Stimulated activated CD4-positive, alpha-beta T cell treated with anti-CD3 and anti-CD28 coated beads, Interleukin-12 subunit alpha, Interleukin-12 subunit beta, amount 100 ng/mL, for 24 hours (primary cell): ENCODE measurements at places on chromosomes 1 and 21.

DNA sequence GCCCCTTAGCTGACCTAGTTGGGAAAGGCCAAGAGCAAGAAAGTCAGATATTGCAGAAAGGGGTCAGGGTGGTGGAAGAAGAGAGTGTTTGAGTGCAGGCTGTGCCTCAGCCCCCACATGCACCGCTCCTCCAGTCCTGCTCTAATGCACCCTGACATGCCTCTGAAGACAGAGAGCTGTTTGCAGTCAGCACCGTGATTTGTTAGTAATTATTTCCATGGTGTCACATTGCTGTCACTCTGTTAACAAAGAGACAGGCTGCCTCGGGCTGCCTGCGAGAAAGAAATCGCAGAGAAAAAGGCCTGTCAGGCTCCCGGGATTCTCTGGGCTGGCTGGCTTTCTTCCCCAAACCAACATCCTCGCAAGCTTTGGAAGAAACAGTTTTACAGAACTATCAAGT, 58.3 kb downstream of the ERI3 start:
- no peak for DNase-seq

DNA sequence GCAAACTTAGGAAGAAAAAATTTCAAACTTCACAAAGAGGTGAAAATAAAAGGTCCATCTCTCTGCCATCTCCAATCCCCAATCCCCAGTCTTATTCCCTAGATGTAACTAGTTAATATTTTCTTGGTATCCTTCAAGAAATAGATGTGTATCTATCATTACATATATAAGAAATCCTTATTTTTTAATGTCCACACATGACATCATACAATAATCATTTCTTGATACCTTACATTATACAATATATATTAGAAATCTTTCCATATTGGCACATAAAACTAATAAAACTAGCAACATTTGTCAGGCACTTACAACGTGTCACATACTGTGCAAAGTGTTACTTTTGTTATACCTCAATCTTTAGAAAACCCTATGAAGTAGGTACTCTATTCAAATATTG, 16.2 kb downstream of the DOCK7 start:
- no peak for DNase-seq

GRCh38 chr21:32867597-32867996, 96.0 kb upstream of the PAXBP1 start:
- DNase-seq: no peak

- DNase-seq: no peak
These were observed 23.2 kb downstream of the MORN1 start for GRCh38 chr1:2368053-2368744.

DNA sequence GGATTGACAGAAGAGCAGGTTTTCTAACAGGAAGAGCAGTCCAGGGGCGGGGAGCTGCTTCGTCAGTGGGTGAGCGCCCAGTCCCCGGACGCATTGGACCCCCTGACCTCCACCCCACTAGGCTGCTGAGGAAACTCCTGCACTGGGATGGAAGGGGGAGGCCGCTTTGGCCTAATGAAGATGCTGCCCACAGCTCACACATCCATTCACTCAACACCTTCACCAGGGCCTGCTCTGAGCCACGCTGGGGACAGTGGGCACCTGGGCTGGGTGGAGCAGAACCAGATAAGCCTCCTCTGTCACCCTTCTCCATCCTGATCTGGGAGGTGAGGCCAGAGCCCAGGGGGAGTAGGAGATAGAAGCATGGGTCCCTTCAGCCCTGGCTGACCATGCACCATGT, 13.3 kb downstream of the LRP8 start:
- no peak for DNase-seq

GRCh38 chr1:11107599-11107998, 7.9 kb upstream of the EXOSC10 start:
- no peak for DNase-seq

- DNase-seq: peak; percentile 52
These were observed 32.0 kb downstream of the RSPH1 start for GRCh38 chr21:42463861-42464515.

DNA sequence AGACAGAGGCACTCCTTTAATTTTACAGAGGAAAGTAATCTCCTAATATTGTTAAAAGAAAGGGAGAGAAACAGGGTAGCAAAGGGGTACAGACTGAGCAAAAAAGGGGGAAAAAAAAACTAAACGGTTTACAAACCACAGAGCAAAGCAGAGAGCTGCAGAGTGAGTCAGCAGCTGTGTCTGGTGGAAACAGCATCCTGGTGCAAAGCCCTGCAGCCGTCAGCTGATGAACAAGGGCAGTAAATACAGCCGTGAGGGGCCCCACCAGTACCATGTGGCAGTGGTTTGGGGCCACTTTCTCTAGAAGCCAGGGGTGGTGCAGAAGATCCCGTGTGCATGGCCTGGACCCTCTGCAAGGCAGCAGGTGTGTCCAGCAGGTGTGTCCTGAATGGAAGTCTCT, 111.3 kb downstream of the ERG start:
- DNase-seq: no peak

DNA sequence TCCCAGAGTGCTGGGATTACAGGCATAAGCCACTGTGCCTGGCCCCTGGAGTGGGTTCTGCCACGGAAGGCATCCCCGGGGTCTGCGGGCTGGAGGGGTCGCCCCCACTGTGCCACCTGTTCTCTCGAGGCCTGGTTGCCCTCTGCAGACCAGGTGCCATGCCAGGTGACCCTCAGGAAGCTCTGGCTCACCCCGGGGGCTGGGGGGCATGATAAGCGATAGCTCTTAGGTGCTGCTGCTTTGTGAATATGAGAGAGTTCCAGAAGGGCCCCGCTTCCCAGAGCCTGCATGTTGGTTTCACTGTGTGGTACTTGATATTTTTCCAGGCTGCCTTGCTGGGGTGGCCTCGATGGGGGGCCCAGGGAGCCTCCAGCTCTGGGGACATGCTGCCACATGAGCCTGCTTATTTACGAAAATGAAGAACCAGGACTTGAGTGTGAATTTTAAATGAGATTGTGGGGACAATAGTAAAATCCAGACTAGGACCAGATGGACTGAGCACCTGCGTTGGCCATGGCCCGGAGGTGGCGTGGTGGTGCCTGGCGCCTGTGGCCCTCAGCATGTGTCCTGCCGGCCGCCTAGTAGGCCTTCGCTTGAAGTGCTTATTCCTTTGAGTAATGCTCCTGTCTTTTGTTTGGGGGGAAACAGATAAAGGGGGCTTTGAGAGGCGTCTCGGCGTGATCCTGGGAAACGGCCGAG, 7.3 kb downstream of the SKI start:
- no peak for DNase-seq

DNA sequence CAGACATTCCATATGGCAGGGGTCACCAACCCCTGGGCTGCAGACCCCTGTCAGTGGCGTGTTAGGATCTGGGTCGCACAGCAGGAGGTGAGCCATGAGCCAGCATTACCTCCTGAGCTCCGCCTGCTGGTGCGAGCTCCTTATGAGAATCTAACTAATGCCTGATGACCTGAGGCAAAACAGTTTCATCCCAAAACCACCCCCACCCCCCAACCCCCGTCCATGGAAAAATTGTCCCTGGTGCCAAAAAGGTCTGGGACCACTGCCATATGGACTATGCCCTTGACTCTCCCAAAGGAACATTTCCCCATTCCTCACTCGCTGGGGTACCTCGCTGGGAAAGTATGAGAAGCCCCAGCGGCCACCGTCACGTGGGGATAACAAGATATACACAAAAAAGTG, 6.4 kb upstream of the CPT2 start:
- no peak for DNase-seq

DNA sequence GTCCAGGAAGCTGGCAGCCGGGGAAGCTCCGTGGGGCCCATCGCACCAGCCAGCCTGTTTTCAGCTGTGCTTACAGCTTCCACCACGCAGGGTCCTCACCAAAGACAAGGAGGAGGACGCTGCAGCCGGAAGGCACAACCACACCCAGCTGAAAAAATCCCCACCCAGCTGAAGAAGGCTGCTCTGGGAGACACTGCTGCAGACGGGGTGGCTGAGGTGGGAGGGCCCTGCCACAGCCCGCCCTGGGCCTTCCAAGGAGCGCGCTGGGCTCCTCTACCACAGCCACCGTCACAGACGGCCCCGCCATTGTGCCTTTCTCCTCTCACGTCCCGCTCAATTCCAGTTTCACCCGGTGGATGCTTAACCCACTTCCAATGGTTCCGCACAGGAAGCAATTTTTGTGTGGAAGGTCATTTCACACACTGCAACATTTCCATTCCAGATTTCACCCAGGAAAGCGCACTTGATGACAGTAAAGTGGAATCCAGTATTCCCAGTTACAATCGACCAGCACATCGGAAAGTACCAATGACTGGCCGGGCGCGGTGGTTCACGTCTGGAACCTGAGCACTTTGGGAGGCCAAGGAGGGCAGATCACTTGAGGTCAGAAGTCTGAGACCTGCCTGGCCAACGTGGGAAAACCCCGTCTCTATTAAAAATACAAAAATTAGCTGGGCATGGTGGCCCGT, 47.9 kb downstream of the NPHP4 start:
- DNase-seq: no peak

- DNase-seq: no peak
These were observed 5.4 kb downstream of the BLACAT1 start for GRCh38 chr1:205450448-205450847.

- DNase-seq: no peak
These were observed 68.4 kb downstream of the AK5 start for GRCh38 chr1:77350012-77350770.

DNA sequence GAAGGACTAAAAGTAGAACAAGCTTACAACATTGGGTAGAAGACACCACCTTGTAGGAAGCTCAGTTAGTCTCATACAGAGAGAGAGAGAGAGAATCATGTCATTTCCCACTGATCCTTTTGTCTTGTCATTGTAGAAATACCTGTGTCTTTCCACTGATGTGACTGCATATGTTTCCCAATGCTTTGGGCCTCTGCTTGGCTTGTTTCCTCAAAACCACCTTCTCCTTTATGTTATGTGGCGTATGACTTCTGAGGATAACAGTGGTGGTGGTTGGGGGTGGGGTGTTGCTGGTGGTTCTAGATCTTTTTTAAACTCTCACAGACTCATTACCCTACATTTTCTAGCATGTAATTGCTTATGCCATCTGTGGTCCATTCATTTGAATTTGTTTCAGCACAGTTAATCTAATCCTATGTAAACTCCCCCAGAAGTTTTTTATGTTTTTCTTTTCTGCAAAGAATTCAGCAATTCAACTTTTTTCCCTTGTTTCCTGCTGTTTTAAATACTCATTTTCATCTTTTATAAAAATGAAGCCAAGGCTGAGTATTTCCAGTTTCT, 9.3 kb downstream of the RGL1 start:
- DNase-seq: no peak

DNA sequence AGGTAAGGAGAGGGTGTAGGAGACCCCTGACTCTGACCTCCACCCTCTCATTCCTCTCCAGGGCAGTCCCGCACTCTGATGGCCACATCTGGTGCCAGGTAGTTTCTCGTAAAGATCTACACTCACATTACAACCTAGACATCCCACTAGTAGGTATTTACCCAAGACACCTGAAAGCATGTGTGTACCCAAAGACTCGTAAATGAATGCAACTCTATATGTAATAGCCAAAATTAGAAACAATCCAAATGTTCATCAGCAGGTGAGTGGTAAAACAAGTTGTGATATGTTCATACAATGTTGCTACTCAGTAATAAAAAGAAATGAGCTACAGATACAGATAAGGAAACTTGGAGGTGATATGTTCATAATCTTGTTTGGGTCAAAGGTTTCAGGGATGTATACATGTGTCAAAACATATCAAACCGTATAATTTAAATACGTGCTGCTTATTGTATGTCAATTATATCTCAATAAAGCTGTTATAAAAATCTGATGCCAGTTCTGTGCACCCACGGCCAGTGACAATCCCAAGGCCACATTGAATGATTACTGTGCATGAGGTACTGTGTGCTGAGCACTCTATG, 37.8 kb upstream of the SLC2A1 start:
- DNase-seq: no peak

GRCh38 chr1:95575291-95575690, 341.3 kb downstream of the RWDD3 start:
- no peak for DNase-seq

DNA sequence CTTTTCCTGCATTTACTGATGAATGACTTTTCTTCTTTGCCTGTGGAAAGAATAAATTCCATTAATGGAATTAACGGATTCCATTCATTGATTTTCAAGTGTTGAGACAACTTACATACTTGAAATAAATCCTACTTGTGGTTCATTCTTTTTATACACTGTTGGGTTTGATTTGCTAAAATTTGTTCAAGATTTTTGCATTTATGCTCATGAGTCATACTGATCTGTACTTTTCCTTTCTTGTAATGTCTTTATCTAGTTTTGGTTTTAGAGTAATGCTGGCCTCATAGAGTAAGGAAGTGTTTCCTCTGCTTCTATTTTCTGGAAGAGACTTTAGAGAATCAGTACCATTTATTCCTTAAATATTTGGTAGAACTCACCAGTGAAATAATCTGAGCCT, 14.4 kb downstream of the UROD start:
- DNase-seq: no peak

DNA sequence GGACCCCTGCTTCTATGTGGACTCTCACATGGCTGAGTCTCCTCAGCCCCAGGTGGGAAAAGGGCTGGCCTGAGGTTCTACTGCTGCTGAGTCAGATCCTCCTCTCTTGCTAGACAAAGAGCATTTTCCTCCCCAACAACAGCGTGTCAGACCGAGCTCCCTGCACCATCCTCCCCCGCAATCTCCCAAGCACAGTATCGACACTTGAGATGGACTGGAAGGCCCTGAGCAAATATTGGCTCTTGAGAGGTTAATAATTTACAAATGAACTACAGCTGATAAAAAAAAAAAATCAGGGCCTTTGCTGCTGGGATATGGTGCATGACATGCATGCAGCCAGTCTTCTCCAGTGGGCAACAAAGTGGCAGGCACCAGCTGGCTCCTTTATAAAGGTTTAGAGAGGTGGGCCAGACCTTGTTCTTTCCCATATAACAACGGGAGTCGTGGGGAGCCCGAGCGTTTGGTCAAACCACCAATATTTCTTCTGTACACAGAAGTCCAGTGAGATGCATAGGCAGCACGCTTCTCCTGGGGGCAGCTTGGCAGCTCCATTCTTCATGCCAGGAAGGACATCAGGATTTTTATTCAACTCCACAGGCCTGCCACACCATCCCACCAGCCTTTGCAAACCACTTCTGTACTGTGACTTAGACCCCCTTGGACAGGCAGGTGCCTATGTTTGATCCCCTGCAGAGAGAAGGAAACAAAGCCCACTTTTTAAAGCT, 55.4 kb upstream of the CAMK1G start:
- no peak for DNase-seq

GRCh38 chr1:51945591-51945990, 44.9 kb downstream of the RAB3B start:
- DNase-seq: no peak

GRCh38 chr1:177366091-177366490, 195.3 kb downstream of the BRINP2 start:
- DNase-seq: no peak
